ENCODE measurements at places on chromosomes 1 and 21.
A peak's percentile ranks its signal among the peaks of the same experiment; 100 is the strongest.

DNA sequence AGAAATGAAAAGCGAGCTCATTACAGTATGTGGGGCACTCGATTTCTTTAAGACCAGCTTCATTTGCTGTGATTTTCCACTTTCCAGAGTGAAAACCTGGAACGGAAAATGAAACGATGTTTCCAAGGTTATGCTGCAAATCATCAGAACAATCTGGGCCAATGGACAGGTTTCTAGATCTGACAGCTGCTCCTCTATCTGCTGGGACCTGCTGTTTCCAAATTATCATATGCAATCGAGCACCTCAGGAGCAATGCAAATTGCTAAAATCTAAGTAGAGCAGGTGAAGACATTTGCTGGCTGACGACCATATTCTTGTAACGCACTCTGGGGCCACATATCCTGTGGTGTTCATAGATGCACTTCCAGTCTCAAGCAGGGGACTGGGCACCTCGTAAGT lies 39.7 kb upstream of the TIAM1 start:
- H3K4me1 ChIP-seq: no peaks in the 10 kb centered on the region
- no peaks in the 10 kb centered on the region for H3K27me3 ChIP-seq
- no peak overlapping the region for H3K27ac ChIP-seq
- no peak overlapping the region for H3K4me3 ChIP-seq

DNA sequence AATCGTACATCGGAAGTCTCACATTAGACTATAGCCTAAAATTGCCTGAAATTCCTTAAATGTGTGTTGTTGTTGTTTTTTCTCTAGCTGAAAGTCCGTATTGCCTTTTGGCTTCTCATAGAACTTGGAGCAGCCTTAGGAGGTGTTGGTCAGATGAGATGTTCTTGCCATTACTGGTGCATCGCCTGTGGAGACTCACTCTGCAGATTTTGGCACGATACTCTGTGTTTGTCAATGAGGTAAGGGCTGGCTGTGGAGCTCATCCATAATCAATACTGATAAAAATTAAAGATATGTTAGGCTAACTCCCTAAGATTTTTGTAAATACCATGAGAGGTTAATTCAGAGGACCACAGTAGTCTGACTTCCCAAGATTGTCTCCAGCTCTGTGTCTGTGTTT lies 28.9 kb downstream of the AGT start:
- peaks cover 7% of the 10 kb centered on the region for H3K4me1 ChIP-seq
- no peaks in the 10 kb centered on the region for H3K27me3 ChIP-seq
- H3K36me3 ChIP-seq: peaks cover 20% of the 10 kb centered on the region
- DNase-seq: no peak
- no peak overlapping the region for H3K27ac ChIP-seq

DNA sequence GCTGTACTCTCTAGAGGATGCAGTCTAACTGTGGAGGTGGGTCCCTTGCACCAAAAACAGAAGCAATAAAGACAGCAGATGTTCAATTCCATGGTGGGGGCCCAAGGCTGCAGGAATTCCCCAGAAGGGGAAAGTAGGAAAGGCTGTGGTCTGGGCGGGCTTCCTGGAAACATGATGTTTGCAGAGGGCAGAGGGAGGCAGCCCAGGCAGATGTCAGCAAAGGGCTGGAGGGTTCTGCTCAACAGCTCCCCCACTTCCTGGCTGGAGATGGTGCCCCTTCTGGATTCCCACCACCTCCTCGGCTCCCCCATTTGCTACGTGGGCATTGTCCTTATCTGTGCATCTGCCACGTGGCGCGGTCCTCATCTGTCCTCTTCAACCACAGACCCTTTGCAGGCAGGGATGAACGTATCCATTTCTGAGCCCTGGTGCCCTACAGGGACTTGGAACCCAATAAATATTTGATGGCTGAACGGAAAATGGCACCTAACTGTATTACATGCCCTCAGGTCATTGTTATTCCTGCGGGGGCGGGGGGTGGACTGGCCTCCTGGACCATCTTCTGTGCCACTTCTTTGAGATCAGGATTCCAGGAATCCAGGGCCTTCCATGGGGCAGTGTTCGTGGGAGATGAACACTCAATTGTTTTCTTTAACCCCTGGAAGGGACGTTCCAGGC lies 8.4 kb upstream of the GUCA2B start:
- no peak for DNase-seq
- no peaks in the 10 kb centered on the region for H3K36me3 ChIP-seq
- H3K27me3 ChIP-seq: peaks cover 12% of the 10 kb centered on the region
- H3K27ac ChIP-seq: no peak overlapping the region
- H3K4me3 ChIP-seq: no peak overlapping the region

DNA sequence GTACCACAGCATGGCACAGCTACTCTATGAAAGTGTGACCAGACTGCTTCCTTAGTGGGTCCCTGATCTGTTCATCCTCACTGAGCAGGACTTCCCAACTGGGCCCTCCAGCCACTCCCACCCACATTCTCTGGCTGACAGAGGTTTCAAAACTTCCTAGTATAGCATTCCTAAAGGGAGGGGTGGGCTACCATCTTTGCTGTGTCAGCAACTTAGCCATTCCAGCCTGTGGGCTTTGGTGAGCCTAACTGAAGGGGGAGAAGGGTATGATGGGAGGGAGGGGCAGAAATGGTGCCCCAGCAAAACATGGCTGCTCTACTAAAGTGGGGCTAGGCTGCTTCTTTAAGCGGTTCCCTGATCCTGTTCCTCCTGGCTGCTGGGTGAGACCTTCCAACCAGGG lies 265.2 kb upstream of the ADGRL4 start:
- no peak for DNase-seq
- H3K27me3 ChIP-seq: no peaks in the 10 kb centered on the region
- H3K4me3 ChIP-seq: no peak overlapping the region
- H3K27ac ChIP-seq: no peak overlapping the region

DNA sequence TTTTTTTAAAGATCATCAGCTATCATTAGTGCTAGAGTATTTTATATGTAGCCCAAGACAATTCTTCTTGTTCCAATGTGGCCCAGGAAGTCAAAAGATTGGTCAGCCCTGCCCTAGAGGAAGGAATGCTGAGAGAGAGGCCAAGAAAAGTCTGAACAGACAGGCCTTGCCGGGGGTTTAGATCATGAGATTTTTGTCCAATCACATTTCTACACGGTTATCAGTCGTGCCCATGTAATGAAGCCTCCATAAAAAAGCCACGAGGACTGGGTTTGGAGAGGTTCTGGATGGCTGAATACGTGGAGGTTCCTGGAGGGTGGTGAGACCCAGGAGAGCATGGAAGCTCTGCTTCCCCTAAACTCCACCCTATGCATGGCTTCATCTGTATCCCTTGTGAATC lies 24.3 kb upstream of the ENO1 start:
- no peaks in the 10 kb centered on the region for H3K4me1 ChIP-seq
- no peak for DNase-seq
- no peaks in the 10 kb centered on the region for H3K27me3 ChIP-seq
- peaks cover 1% of the 10 kb centered on the region for H3K36me3 ChIP-seq
- no peak overlapping the region for H3K27ac ChIP-seq

- H3K27ac ChIP-seq: no peak overlapping the region
- peaks cover 22% of the 10 kb centered on the region for H3K36me3 ChIP-seq
- no peak for DNase-seq
- no peak overlapping the region for H3K4me3 ChIP-seq
- H3K4me1 ChIP-seq: no peaks in the 10 kb centered on the region
Observed at GRCh38 chr1:241499910-241500309, 19.6 kb downstream of the FH start.

- no peak overlapping the region for H3K27ac ChIP-seq
- no peaks in the 10 kb centered on the region for H3K36me3 ChIP-seq
- H3K27me3 ChIP-seq: peaks cover 21% of the 10 kb centered on the region
- no peak for DNase-seq
Observed at GRCh38 chr1:17739050-17739449, 16.1 kb upstream of the ACTL8 start.

GRCh38 chr1:68074472-68074871 lies 24.0 kb upstream of the DIRAS3 start:
- H3K27me3 ChIP-seq: no peaks in the 10 kb centered on the region
- no peak overlapping the region for H3K4me3 ChIP-seq
- no peak for DNase-seq
- no peak overlapping the region for H3K27ac ChIP-seq

GRCh38 chr21:39098696-39099200 lies 84.5 kb downstream of the PSMG1 start:
- H3K36me3 ChIP-seq: no peaks in the 10 kb centered on the region
- no peak overlapping the region for H3K4me3 ChIP-seq
- H3K27me3 ChIP-seq: no peaks in the 10 kb centered on the region
- no peak overlapping the region for H3K27ac ChIP-seq

DNA sequence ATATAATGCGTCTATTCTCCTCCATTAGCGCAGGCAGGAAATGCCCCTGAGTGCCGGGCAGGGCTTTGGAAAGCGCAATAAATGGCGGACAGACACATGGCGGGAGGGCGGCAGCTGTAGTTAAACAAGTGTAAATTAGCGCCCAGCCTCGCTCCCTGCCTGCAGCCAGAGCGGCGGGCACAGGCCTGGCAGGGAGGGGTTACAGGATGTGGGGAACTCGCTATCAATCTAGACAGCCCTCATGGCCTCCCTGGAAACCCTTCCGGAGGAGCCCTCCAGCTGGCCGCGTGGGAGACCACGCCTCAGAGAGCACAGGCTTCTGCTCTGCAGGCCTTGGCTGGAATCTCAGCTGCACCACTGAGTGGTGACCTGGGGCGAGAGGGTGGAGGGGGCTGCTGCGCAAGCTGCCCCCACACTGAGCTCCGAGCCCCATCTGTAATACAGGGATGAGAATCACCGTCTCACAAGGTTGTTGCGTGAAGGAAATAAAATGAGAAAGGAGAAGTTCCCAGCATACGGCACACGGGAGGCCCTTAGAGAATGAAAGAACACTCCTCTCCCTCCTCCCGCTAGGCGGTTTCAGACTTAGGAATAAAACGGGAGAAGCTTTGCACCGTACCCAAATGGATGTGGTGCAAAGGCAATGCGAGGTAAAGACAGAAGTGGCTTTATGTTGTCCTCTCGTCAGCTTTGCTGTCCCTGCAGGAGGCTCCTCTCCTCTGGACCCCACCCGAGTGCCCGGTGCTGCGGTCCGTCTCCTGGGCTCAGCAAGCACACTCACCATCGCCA lies 167.2 kb upstream of the POU3F1 start:
- no peaks in the 10 kb centered on the region for H3K4me1 ChIP-seq
- no peaks in the 10 kb centered on the region for H3K36me3 ChIP-seq
- DNase-seq: no peak
- H3K27me3 ChIP-seq: peaks cover 28% of the 10 kb centered on the region
- H3K4me3 ChIP-seq: no peak overlapping the region

DNA sequence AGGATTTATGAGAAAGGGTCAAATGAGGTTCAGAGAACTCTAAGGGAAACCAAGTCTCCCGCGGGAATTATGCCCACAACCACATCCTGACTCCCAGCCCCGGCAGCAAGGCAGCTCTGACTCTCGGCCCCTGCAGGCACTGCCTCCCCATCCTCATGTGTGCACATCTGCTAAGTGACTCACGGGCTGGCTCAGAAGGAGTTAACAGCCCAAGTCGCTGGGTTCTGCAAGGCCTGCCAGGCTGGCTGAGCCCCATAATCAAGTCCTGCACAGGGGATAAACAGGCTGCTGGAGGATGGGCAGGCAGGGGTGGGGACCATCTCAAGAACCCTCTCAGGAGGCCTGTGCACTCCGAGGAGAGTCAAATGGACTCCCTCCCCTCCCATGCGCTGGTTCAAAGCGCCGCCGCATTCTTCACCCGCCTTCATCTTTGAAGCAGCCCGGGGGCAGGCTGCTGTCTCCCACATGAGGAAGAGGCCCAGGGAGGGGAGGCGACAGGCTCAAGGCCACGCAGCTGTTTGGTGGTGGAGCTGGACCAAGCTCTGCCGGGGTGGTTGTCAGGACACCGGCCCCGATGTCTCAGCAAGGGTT lies 344.3 kb downstream of the MATN1 start:
- H3K36me3 ChIP-seq: no peaks in the 10 kb centered on the region
- DNase-seq: no peak
- no peaks in the 10 kb centered on the region for H3K4me1 ChIP-seq
- H3K4me3 ChIP-seq: no peak overlapping the region
- peaks cover 17% of the 10 kb centered on the region for H3K27me3 ChIP-seq

DNA sequence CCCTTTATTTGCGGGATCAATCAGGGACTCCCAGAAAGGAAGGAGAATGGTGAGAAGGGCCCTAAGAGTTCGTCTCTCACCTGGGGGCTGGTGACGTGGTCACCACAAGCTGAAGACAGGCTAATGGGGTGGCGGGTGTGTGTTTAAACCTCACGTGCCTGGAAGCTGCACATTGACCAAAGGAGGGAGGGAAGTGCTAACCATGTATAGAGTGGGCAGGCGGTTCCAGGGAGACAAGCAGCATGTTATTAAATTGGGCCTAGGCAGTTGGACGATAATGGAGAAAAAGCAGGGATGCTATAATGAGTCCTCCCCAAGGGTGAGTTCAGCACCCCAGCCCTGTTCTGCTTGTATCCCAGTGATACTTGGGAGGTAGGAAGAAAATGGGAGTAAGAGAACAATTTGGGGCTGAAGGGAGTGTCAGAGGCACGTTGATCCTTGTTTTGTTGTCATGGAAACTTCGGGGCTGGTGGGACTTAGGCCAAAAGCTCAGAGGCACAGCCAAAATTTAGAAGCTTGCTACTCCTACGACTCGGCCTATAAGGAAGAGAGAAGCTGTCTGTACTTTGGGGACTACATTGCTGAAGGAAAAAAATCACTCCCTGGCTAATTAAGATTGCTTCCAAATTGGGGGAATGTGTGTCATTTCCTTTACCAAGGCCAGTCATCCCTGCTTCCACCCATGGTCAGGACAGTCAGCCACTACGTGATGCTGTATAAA lies 33.2 kb upstream of the EPHA8 start:
- no peak overlapping the region for H3K4me3 ChIP-seq
- H3K27ac ChIP-seq: no peak overlapping the region
- no peak for DNase-seq

DNA sequence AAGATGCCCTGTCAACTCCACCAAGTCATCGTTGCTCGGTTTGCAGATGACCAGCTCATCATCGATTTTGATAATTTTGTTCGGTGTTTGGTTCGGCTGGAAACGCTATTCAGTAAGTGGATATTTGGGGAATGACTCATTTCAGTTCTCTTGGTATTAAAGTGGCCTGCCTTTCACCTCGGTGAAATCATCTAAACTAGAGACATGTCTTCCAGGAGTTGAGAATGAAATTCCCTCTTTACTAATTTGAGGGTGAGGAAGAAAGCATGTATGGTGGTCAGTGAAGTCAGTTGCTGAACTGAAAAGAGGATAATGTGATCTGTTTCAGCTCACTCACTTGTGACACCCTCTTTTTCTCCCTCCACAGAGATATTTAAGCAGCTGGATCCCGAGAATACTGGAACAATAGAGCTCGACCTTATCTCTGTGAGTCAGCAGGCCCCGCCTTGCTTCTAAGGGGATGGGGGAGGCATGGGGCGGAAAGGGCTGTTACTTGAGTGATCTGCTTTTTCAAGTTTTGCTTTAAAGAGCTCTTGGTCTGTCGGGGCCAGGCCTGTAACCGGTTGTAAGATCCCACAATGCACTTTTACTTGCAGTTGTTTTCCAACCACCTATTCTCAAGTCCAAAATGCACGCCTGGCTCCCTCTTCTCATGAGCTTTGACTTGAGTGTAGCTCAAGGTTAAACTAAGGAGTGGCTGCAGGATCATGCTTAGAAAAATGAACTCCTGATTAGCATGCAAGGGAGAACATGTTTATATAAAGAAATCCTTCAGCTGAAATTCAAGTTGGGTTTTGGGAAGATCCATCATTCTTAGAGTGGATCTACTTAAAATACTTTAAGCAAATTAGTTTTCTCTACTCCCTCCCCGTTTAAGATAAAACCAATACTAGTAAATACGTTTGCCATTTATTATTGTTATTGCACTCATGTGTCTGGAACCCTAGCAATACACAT lies 59.8 kb downstream of the CAPN2 start:
- peak overlapping the region; percentile 96 for H3K27ac ChIP-seq
- no peaks in the 10 kb centered on the region for H3K27me3 ChIP-seq
- peaks cover 33% of the 10 kb centered on the region for H3K4me1 ChIP-seq
- peaks cover 32% of the 10 kb centered on the region for H3K36me3 ChIP-seq
- H3K4me3 ChIP-seq: peak overlapping the region; percentile 22
- DNase-seq: no peak
